Activated CD8-positive, alpha-beta memory T cell treated with anti-CD3 and anti-CD28 coated beads for 1 hour (primary cell): ENCODE measurements at places on chromosomes 13 and 19.

DNA sequence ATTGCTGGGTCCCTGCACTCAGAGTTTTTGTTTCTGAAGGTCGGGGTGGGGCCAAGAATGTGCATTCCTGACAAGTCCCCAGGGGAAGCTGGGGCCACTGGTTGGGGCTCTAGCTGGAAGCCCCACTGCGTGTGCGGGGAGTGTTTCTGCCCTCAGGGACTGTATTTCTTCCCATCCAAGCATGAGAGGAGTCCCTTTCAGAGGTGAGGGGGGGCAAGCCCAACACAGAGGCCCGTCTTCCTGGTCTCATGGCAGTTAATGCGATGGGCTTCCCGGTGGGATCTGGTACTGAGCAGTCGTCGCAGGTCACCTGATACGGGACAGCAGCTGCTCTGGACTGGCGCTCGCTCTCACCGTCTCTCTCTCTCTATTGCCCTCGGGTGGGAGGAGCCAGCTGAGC lies 50.4 kb downstream of the GPR12 start:
- no peak for DNase-seq

DNA sequence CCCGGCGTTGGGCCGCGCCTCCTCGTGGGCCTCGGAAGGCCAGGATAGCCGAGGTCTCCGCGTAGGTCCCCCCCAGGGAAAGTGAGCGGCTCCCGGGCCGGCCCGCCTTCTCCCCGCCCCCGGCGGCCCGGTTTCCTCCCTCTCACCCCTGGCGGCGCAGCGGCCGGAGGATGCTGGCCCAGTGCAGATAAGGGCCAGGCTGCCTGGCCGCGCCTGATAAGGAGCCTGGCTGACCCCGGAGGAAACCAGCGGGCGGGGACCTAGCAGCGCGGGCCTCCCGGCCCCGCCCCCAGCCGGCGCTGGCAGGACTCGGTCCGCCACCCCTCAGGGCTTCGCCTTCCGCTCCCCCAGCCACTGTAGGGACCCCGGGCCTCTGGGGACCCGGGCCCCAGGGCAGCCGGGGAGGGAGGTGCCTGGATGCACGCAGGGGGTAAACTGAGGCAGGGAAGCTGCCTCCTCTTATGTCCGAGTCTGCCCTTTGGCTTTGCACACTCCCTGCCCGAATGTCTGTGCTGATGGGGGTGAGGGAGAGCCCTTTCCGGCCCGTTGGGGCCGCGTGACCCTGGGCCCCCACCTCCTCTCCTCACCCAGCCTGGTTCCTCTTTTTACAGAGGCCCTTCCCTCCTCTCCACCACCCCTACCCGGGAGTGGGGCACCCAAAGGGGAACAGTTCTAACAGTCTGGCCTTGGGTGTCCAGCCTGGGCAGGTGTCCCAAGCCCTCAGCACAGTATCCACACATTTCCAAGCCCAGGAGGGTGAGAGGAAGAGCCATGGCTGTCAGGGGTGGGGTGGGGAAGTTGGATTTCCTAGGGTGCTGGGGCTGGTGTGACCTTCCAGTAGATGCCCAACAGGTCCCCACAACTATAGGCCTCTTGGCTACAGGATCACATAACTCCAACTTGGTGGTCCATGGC lies at the start of gene LYL1:
Gene LYL1, minus strand, starts transcription at position 193 of the 915 bp plus-strand sequence. CDS start 1,687 bp downstream, outside the sequence.
- no peak for DNase-seq

DNA sequence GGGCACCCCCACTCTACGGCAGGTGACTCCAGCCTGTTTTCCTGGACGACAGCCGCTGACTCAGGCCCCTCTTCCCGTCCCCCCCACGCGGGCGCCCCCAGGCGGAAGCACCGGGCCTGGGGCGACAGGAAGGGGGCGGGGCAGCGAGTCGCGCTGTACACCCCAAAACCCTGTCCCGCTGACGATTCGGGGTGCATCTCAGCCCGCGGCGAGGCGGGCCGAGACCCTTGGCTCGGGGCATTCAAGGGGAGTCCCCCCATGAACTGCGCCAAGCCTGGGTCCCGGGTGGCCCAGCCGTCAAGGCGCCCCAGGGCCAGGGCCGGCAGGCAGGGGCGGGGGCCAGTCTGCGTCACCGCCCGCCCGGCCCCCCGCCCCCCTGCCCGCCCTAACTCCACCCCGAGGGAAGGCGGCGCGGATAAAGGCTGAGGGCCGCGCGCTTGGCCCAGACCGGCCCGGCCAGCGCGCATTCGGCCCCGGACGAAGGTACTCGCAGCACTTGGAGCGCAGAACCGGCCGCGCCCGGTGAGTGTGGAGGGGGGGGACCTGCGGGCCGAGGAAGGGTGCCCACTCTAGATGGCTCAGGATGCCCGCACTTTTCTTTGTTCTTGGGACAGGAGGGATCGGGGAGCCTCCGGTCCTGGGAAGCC lies at the start of gene MIDN:
Gene MIDN, plus strand, starts transcription at position 445 of the 647 bp plus-strand sequence. CDS start 1,714 bp downstream, outside the sequence.
- DNase-seq: peak; percentile 57

DNA sequence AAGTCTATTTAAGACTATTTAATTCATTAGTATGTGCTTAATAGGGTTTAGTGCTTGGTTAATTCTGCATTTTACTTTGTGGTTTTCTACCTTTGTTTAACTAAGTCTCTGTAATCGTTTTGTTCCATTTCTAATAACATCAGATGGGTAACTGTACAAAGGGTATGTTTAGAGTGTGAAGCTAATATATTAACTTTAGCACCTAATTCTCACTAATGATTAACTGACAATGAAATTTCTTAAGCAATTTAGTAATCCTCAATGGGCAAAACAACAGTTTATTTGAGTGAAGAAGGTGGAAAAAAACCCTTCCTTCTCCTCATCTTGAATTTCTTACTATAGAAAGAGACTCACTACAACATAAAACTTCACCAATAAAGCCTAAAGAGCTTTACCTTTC lies 448.1 kb upstream of the MIR17HG start:
- DNase-seq: no peak

GRCh38 chr13:108225440-108225839 lies 7.2 kb downstream of the ABHD13 start:
- no peak for DNase-seq

DNA sequence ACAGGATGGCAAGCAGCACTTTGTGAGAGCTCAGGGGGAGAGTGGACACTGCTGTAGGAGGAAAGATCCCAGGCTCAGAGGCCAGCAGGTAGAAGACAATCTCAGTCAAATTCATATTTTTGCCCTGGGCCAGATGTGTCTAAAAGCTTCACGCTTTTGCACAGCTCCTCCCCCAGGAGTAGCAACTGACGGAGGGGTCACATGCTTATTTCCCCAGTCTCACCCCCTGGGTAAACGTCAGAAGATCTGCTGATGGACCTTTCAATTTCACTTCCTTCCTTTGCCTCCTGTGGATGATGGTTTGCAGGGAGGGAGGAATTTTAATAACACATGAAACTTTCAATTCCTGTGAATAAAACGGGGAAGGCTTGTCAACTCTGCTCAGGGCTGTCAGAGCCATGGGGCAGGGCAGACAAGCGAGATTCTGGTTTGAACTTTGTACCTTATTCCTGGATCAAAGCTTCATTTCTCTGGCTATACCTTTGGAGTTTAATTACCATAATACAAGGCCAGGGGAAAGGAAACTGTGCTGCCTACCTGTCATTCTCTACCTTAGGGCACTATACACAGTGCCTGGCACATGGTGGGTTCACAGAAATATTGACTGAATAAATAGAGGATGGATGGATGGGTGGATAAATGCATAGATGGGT lies 41.0 kb downstream of the POU4F1 start:
- no peak for DNase-seq

- DNase-seq: no peak
Measured at GRCh38 chr13:52104624-52105023, 24.2 kb downstream of the NEK5 start.
